ENCODE measurements at places on chromosomes 2 and 18. TPM values are rescaled to one million over a fixed set of nuclear protein-coding genes. Genes with fewer than 3 reads are reported as not detected.

DNA sequence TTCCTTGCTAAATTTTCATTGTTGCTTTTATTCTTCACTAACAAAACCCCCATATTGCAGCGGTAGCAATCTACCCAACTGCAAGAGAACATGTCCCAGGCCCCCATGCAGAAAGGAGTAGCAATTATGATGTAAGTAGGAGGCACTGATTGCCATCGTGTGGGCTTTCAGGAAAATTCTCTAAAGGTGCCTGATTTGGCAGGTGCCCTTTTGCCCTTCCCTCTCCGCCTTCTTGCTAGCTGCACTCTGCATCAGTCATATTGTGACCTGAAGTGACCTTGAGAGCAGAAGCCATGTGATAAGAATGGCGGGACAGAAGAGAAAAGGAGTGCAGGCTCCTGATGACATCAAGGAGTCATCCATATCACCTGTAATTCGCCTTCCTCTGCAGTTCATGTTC lies 112.1 kb downstream of the NCKAP5 start:
- H3K36me3 ChIP-seq, result no peaks in the 10 kb centered on the region
- H3K4me1 ChIP-seq, result no peaks in the 10 kb centered on the region
- H3K27me3 ChIP-seq, result no peaks in the 10 kb centered on the region
- DNase-seq, result no peak

The PROM2 gene
- not detected for total RNA-seq

DNA sequence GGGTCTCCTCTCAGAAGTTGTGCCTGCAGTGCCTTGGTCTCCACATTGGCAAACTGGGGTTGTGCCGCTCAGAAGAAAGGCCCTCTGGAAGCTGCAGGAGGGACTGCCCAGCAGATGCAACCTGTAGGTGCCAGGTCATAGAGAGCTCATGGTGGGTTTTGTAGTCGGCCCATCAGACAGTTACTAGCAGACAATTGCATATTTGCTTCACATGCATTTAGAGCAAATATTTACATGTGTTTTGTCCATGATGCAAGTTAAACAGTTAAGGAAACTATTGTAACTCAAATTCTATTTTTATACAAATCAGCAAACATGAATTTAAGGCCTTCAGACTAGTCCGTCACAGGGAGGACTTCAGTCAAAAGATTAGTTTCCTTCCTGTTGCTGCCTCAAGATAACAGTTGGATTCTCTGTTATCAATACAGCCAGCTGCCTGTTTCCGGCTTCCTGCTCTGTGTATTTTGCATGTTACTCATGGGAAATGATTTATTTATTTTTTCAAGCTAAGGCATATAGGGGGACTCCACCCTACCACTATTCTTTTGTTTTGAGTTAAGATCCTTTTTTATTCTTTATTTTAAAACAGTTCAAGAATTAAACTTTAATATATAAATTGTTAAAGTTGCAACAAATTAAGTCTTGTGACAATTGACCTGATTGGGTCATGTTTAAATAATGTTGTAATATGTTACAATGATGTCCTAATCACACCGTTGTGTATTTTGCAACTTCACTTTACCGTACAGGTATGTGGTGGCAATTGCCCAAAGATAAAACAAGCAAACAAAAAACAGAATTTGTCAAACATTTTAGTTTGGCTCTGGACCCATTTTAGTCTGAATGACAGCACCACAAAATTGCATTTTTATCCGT lies 133.5 kb downstream of the SPTBN1 start:
- H3K36me3 ChIP-seq, result no peaks in the 10 kb centered on the region
- no peaks in the 10 kb centered on the region for H3K27me3 ChIP-seq
- no peak overlapping the region for H3K4me3 ChIP-seq
- DNase-seq, result no peak

DNA sequence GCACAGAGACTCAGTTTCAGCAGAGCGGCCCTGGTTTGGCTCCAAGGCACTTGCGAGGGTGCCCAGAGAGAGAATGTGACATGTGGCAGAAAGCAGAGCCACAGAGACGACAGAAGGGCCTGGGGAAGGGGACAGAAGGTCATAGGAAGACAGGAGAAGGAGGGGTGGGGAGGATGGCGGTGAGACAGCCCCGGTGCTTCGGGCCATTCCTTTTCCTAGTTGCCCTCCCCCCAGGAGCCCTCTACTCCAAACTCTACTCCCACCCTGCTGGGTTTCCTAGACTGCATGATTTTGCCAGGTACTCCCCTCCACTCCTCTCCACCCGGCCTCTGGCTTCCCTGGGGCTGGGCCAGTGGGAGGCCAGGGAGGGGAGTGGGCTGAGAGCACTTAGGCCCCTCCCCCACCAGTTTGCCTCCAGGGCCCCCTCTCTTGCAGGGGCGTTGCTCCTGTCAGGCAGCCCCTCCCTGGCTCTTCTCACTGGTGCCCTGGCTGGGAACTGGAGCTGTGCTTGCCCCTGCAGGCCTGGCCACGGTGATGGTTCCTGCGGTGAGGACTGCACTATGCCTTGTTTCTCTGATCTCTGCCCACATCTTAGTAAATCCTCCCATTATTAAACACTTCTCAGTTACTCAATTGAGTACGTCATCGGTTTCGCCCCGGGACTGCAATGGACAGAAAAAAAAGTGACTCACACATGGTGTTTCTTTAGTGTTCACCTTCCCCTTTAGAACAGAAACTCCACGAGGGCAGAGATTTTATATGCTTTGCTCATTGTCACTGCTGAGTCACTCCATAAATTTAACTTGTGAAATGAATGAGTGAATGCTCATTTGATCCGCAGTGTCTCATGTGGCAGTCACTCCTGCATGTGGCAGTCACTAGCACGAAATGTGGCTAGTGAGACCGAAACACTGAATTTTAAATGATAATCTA lies 58.7 kb upstream of the SP3 start:
- H3K27me3 ChIP-seq, result no peaks in the 10 kb centered on the region
- peaks cover 3% of the 10 kb centered on the region for H3K4me1 ChIP-seq
- H3K27ac ChIP-seq, result peak overlapping the region; percentile 77
- no peak overlapping the region for H3K4me3 ChIP-seq
- H3K36me3 ChIP-seq, result no peaks in the 10 kb centered on the region
- DNase-seq, result no peak

The RIT2 gene
- total RNA-seq, result not detected

DNA sequence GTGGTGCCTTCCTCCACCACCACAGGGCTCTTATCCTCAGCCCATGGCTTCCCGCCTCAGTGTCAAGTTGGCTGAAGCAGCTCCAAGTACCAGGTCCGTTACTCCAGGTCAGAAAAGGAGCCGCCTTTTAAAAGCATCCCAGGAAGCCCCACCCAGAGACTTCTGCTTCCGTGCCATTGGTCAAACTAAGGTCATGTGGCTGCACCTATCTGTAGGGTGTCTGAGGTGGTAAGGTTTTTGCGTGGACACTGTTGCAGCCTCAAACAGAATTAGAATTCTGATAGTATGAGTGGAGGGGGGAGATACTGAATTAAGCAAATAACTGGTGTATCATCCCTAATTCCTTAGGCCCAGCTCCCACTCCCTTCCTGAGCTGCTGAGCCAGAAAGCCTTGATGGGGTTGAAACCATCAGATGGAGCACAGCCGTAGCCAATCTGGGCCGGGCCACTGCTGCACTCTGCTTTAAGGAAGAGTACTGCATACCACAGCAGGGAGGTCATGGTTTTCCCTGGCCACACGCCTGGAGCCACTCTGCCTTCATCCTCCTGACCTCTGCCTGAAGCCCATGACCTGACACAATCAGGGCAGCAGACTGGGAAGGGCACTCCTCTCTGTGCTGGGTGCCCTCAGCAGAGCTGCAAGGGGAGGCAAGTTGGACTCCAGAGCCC lies 8.4 kb downstream of the TMEM247 start:
- peaks cover 3% of the 10 kb centered on the region for H3K4me1 ChIP-seq
- H3K36me3 ChIP-seq, result no peaks in the 10 kb centered on the region
- H3K4me3 ChIP-seq, result no peak overlapping the region
- DNase-seq, result no peak

The PAIP2B gene
- total RNA-seq, result 0.32 TPM

- no peak overlapping the region for H3K4me3 ChIP-seq
- no peaks in the 10 kb centered on the region for H3K4me1 ChIP-seq
- no peak for DNase-seq
- no peaks in the 10 kb centered on the region for H3K36me3 ChIP-seq
- H3K27me3 ChIP-seq, result no peaks in the 10 kb centered on the region
- no peak overlapping the region for H3K27ac ChIP-seq
Observed at GRCh38 chr18:59861009-59861408, 38.8 kb upstream of the PMAIP1 start.

The TMEM17 gene
- not detected for total RNA-seq

The AKAIN1 gene
- total RNA-seq, result not detected

DNA sequence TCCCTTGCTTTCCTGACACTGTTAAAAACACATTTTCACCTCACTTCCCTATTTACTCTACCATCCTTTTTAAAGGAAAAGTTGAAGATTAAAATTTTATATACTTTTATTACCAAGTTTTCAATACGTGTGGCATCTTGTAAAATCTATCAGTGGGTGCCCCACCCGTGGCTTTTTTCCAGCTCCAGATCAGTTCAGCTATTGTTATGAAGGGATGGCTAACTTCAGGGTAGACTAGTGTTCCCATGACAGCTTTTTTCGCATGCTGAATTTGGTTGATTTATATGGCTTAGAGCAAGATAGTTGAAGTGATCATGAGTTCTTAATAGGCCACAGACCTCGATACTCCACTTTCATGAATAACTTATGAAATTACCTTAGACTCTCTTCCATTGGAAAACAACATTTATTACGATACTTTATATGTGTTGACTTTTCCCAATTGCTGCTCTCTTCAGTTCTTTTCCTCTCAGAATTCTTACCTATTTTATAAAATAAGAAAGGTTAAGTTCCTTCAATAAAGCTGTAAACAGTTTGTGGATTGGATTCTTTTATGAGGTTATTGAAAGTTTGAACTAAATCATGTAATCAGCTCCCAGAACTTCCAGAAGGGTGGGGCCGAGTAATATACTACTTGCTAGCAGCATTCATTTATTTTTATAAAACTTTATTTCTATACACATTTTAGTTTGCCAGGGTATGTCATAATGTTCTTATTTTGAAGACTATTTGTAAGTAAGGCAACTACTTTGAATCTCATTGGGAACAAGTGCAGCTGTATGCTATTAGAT lies 680.9 kb downstream of the SATB2 start:
- H3K27ac ChIP-seq, result no peak overlapping the region
- no peaks in the 10 kb centered on the region for H3K36me3 ChIP-seq
- no peaks in the 10 kb centered on the region for H3K27me3 ChIP-seq

GRCh38 chr2:11997142-11997541 lies 250.7 kb downstream of the LPIN1 start:
- H3K27me3 ChIP-seq, result no peaks in the 10 kb centered on the region
- no peak for DNase-seq
- H3K36me3 ChIP-seq, result no peaks in the 10 kb centered on the region
- H3K4me3 ChIP-seq, result no peak overlapping the region
- H3K27ac ChIP-seq, result no peak overlapping the region
- no peaks in the 10 kb centered on the region for H3K4me1 ChIP-seq

The DNAJC5G gene
- total RNA-seq, result not detected

DNA sequence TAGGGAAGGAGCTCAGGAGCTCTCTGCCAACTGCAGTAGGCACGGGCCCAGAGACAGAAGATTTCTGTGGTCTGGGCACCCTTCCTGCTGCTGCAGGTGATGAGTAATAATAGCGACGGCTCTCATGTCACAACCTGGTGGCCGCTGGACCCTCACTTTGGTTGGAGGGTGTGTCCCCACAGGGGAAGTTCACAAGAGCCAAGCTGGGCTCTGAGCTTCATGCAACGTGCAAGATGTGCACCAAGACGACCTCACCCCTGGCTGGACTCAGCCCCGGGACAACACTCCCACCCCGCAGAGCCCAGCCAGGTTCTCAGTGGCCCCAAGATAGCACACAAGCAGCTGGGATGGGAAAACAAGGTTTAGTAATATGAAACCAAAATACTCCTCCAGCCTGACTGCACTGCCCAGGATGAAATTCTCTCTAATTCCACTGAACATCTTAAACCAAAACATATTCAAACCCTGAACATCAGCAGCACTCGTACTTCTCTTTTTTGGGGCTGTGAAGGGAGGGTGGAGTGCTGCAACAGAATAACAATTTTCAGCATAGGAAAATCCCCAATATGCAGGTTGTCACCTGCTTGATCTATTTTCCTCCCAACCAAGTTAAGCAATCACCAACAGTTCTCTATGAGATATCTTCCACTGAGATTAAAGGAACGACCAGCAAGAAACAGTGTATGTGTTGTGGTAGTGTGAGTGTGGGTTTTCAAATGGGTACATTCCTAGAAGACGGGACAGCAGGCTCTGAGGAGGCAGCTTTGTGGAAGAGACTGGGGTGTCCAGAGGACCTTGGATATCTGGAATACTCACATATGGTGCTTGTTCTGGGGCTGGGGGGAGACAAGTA lies 26.5 kb downstream of the BCL2 start:
- H3K27ac ChIP-seq, result peak overlapping the region; percentile 33
- no peak overlapping the region for H3K4me3 ChIP-seq
- H3K36me3 ChIP-seq, result no peaks in the 10 kb centered on the region
- no peaks in the 10 kb centered on the region for H3K27me3 ChIP-seq

DNA sequence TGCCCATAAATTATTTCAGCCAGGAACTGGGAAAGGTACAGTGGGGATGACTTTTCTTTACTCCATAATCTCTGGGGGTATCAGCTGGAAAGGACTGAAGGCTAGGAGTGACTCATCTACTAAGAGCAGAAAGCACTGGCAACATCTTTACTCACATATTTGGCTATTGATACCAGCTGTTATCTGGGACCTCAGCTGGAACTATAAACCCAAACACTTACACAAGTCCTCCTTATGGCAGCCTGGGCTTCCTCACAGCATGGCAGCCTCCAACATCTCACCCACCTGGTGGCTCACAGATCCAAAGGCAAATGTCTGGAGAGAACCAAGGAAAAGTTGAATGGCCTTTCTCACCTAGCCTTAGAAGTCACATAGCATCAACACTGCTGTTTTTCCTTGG lies 379.0 kb upstream of the RND3 start:
- H3K27ac ChIP-seq, result no peak overlapping the region
- H3K4me3 ChIP-seq, result no peak overlapping the region
- H3K27me3 ChIP-seq, result no peaks in the 10 kb centered on the region
- no peak for DNase-seq
- H3K4me1 ChIP-seq, result no peaks in the 10 kb centered on the region

GRCh38 chr2:84649487-84650142 lies 133.3 kb downstream of the DNAH6 start:
- H3K27ac ChIP-seq, result no peak overlapping the region
- no peak for DNase-seq
- no peak overlapping the region for H3K4me3 ChIP-seq
- H3K36me3 ChIP-seq, result no peaks in the 10 kb centered on the region
- no peaks in the 10 kb centered on the region for H3K4me1 ChIP-seq

- no peak for DNase-seq
- H3K4me1 ChIP-seq, result no peaks in the 10 kb centered on the region
- no peaks in the 10 kb centered on the region for H3K27me3 ChIP-seq
- no peaks in the 10 kb centered on the region for H3K36me3 ChIP-seq
- H3K4me3 ChIP-seq, result no peak overlapping the region
Observed at GRCh38 chr18:61435064-61435652, 101.9 kb downstream of the CDH20 start.

DNA sequence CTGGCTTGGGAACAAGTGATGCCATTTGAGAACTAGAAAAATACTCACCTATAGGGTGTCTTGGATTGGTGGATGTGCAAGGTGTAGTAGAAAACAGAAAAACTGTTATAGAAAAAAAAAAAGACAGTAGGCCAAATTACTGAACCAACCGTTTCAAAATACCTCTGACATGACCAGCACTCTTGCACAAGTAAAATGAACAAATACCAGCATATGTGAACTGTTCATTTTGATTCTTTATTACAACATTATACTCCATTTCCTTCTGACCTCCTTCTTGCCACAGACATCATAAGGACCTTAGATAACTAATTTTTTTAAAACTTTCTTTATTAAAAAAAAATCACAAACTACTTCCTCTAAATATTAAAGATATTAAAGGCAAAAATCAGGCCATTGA lies 125.5 kb downstream of the ATAD2B start:
- H3K27me3 ChIP-seq, result no peaks in the 10 kb centered on the region
- peaks cover 8% of the 10 kb centered on the region for H3K4me1 ChIP-seq
- H3K36me3 ChIP-seq, result peaks cover 4% of the 10 kb centered on the region
- no peak overlapping the region for H3K4me3 ChIP-seq

All from ascending aorta (tissue), 2 donors.